ENCODE measurements at places on chromosomes 12 and 14.
A peak's percentile ranks its signal among the peaks of the same experiment; 100 is the strongest.

DNA sequence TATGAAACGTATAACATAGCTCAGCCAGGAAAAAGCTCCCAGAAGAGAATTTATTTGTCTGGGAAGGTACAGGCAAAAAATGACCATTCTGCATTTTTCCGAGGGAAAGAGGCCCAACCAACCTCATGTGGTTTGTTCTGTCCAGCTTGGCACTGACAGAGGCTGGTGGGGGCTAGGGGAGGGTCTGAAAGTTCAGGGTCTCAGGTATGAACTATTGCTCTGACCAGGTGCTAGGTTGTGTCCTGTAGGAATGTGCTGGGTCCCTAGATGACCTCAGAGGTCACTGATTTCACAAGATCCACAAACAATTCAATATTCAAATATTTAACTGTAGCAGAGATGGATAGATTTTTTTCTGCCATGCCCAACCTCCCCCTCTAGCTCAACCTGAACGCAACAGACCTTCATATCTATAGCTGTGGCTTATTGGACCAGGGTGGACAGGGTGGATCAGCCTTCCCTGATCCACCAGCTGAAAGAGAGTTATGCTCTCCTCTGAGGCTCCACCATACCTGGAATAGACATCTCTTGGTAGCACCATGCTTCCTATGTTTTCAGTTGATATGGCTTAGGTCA, 32.9 kb upstream of the IFT81 start:
- DNase-seq = no peak

DNA sequence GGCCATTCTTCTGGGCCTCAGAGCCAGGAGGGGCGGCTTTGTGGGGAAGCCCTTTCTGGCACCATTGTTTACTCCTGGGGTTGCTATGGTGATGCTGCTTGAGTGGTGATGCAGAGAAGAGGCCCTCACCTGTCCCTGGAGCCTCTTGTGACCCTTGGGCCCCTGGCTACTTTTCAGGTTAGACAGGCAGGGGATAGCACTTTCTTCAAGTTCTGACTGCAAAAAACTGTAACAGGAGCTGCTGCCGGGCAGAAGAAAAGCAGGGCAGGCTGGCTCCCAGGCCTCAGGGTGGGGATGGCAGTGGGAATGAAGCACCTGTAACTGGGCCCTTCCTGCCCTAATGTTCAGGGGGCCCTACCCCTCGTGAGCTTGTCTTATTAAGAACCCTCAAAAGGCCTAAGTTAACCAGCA, at the start of gene TEX52:
TSS of gene TEX52 (minus strand) at position 19 of the 411 bp plus-strand sequence. CDS start at position 6, 13 bp downstream.
- no peak for DNase-seq

- no peak for DNase-seq
These were observed 95.0 kb downstream of the C12orf75 start for GRCh38 chr12:105425254-105426174.

DNA sequence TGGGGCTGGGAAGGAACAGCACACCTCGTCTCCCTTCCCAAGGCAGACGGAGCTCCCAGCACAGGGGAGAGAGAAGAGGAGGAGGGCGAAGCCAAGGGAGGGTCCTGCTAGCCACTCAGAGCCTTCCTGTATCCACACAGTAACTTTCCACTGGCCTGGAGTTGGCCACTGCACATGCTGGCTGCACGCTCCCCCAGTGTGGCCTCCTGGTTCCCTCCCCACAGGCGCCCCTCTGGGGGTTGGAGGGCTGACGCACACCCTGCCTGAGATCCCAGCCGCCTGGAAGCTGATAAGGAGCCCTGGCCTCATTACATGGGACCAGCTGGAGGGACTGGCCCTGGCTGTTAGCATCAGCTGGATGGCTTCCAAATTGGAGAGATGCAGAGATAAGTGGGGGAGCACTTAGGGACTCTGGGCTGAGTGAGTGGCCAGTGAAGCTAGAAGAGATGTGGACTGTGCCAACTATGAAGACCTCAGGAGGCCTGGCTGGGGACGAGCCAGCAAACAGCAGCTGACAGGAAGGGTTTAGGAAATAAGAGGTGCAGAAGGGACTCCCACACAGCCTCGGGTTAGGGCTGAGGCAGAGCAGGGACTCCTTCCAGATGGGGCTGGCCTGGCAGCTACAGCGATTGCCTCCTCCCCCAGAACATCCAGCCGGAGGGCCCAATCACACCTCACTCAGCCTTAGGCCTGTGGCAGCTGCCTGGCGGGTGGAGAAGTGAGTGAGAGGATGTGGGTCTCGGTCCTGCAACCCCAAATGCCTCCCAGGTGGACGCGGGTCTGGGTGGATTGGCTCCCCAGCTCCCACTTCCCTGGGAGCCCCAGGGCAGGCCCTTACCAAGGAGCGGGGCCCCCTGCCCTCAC, 26.3 kb upstream of the BCDIN3D start:
- DNase-seq = peak; percentile 65

GRCh38 chr12:130527239-130527638, 188.9 kb downstream of the RIMBP2 start:
- DNase-seq = no peak

GRCh38 chr14:105315941-105316576, 1.5 kb downstream of the PACS2 start:
- DNase-seq = no peak

DNA sequence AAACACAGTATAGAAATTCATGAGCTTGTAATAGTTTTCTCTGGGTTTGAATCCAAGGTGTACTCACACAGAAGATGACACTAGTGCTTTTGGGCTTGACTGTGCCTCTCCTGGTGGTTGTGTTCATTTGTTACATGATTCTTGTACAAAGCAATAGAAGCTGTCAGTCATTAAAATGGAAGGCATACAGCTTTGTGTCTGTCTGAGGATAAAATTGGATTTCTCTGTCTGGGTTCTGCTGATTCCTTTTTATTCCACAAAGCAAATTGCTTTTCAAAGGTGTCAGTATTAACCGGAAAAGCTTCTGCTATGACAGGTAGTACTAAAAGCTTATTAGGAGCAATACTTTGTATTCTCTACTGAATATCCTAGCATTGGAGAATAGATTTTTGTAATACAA, 361.2 kb downstream of the SLC6A15 start:
- no peak for DNase-seq

- peak; percentile 82 for DNase-seq
These were observed 3.7 kb downstream of the DHRS7 start for GRCh38 chr14:60161196-60162107.

GRCh38 chr14:54623279-54624004, 56.5 kb downstream of the SAMD4A start:
- no peak for DNase-seq

DNA sequence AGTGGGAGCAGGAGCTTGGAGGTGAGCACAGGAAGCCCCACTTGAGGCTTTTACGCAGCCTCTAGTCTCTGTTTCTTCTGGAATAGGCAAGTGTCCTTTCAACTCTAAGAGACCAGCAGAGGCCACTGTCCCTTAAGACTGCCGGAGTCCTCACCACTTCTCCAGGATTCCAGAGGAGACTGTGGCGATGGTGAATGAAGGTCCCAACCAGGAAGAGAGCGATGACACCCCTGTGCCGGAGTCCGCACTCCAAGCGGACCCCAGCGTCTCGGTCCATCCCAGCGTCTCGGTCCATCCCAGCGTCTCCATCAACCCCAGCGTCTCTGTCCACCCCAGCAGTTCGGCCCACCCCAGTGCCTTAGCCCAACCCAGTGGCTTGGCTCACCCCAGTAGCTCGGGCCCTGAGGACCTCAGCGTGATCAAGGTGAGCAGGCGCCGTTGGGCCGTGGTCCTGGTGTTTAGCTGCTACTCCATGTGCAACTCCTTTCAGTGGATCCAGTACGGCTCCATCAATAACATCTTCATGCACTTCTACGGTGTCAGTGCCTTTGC, 442 bp downstream of the FLVCR2 start:
- DNase-seq = peak; percentile 69

- DNase-seq = peak; percentile 87
These were observed 43.0 kb upstream of the CTDSP2 start for GRCh38 chr12:57889500-57889989.

GRCh38 chr12:132545164-132545953, 55.4 kb downstream of the FBRSL1 start:
- DNase-seq = no peak

DNA sequence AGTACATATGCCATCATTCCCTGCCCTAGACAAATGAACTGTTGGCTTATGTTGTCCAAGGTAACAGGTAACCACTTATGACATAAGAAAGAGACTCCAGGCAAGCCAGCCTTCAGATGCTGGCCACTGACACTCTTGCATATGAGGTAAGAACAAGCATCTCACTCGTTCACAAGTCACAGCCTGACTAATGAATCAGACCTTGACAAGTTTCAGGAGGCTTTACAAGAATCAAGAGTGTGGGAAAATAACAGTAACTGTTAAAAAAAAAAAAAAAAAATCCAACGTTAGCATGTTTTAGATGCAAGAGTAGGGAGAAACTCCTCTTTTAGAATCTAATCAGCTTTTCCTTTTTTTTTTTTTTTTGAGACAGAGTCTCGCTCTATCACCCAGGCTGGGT, 40.7 kb downstream of the ZFYVE1 start:
- no peak for DNase-seq

GRCh38 chr12:6916426-6917200, 2.2 kb downstream of the ENO2 start:
- DNase-seq = no peak

DNA sequence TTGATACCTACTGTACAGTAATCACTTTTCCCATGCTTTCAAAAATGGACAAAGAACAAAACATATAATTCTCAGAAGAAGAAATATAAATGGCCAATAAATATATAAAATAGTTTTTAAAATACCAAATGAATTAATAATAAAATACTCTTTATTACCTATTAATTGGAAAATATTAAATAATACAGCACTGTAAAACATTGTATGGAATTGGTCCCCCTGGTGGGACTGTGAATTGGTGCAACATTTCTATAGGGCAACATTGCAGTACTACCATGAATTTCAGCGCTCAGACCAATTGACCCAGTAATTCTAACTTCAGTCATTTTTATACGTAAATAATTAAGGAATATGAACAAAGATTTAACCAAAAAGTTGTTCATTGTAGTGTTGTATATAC, 162.6 kb downstream of the PELI2 start:
- DNase-seq = no peak

- DNase-seq = no peak
These were observed 785.2 kb downstream of the GALC start for GRCh38 chr14:87207756-87208155.

All from fibroblast of gingiva (primary cell).